ENCODE measurements at places on chromosomes 12 and 14.

- no peak for DNase-seq
These were observed 118.9 kb downstream of the SLC35F4 start for GRCh38 chr14:57747036-57747435.

DNA sequence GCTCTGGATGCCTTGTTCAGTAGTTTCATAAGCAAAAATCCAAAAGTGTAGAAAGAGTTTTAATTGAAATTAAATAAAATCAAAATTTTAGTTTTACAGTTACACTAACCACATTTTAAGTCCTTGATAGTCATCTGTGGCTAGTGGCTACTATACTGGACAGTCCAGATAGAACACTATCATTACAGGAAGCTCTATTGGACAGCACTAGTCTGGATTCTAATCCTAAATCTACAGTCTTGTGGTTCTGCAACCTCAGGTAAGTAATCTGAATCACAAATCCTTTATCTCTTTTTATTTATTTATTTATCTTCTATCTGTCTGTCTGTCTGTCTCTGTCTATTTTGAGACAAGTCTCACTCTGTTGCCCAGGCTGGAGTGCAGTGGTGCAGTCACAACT lies 18.0 kb downstream of the RAP1B start:
- no peak for DNase-seq

GRCh38 chr12:51905471-51906429 lies 1.6 kb upstream of the ACVRL1 start:
- peak; percentile 57 for DNase-seq

GRCh38 chr12:6538420-6539313 lies 4.3 kb downstream of the GAPDH start:
- DNase-seq = peak; percentile 51

- DNase-seq = no peak
These were observed 12.2 kb downstream of the TBX3 start for GRCh38 chr12:114671443-114672411.

DNA sequence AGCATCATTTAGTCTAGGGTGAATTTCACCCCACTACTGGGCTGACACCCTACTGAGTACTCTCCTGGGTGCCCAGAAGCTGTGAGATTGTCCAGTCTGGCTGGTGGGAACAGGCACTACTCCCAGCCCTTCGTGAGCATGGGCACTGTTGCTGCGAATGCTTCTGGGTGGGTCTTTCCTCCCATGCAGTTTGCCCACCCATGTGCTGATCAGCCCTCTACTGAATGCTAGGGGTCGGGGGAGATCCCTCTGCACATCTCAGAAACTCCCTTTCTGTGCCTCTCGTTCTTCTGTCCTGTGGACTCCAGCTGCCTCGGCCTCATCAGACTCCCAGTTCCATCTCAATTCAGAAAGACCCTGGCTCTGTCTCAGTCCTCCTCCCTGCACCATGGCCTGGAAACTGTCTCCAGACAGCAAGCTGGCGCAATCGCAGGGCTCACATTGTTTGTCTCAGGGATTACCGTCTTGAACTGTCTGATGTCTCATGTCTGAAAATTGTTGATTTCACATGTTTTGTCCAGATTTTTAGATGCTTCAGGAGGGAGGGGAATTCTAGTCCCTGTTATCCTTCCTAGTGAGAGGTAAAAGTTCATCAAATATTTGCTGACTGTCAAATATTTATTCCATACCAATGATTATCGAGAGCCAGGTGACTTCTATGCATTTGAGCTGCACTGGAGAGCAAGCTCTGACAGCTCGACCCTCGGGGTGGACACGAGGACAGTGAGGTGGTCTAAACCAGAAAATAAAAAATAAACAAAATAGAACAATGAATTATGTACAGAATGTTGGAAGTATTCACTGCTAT lies 316.6 kb upstream of the RTL1 start:
- no peak for DNase-seq

DNA sequence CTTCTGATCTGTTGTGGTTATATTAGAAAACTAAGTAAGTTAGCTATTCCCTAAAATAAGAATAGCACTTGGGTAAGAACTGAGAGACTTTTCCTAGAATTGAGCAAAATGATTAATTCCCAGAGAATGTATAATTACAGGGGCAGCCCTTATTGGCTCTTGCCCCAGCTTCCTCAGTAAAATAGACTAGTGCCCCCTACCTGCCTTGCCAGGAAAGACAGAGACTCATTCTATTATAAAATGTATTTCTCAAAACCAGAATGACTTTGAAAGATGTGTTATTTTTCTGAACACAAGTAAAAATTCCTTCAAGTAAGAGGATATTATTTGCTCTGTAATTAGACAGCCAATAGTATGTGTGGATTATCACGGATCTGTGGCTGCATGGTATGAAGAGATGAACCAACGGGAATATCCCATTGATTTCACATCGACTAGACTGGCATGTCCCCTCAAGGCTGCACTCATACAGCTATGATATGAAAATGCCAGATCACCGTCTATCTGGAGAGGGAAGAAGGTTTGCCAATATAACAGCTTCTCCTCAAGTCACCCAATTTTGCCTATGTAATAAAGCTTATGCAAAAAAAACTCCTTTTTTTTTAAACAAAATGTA lies 7.4 kb upstream of the GLRX5 start:
- DNase-seq = peak; percentile 84

DNA sequence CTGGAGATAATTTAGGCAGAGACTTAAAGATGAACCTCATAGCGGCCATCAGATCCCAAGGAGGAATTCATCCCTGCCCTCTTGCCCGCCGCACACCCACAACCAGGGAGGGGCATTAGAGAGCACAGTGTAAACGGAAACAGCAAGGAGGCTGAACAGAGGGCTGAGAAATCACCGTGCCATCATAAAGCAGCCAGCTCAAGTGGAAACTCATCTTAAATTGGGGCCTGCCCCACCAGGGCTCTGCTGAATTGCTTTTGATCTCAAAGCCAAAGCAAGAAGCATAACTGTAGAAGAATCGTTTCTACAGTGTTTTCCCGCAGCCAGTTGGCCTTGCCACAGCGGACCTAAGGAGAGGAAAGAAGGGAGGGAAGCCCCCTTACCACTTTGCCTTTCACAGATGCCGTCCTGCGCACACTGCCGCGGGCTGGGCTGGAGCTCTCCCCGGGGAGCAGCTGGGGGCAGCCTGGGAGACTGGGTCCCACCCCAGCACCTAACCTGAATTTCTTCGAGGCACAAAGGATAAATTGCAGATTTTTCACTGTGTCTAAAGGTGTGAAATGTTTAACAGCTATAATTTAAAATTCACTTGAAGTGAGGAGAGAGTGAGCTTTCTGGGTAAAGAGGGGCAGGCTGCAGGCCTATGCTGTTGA lies 51.8 kb upstream of the MMP17 start:
- no peak for DNase-seq

DNA sequence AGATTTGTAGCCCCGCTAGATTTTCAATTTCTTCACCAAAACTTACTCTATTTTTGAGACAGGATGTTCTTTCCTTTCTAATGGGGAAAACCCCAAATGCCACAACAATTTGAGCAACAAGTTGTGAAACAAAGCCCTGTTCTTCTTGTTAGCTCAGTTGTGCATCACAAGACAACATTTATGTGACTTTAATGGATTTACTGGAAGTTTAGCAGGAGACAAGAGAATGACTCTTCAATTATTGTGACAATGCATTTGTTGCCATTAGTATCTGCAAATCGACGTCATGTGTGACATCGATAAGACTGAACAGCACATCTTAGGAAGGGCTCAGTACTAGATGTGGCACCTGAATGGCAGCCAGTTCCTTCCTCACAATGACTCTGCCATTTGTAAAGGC lies 1028.9 kb upstream of the TMEM132C start:
- no peak for DNase-seq

- no peak for DNase-seq
These were observed 179.6 kb downstream of the SLC35F4 start for GRCh38 chr14:57686304-57686703.

- no peak for DNase-seq
These were observed 82.9 kb downstream of the DDX51 start for GRCh38 chr12:132061197-132061596.

- DNase-seq = peak; percentile 21
These were observed 22.7 kb downstream of the BEST3 start for GRCh38 chr12:69676257-69677012.

- no peak for DNase-seq
These were observed 17.2 kb upstream of the BDKRB1 start for GRCh38 chr14:96238676-96239265.

GRCh38 chr14:64812412-64812811 lies 67.3 kb downstream of the SPTB start:
- DNase-seq = no peak

GRCh38 chr12:88450136-88450535 lies 130.1 kb downstream of the KITLG start:
- DNase-seq = peak; percentile 53

DNA sequence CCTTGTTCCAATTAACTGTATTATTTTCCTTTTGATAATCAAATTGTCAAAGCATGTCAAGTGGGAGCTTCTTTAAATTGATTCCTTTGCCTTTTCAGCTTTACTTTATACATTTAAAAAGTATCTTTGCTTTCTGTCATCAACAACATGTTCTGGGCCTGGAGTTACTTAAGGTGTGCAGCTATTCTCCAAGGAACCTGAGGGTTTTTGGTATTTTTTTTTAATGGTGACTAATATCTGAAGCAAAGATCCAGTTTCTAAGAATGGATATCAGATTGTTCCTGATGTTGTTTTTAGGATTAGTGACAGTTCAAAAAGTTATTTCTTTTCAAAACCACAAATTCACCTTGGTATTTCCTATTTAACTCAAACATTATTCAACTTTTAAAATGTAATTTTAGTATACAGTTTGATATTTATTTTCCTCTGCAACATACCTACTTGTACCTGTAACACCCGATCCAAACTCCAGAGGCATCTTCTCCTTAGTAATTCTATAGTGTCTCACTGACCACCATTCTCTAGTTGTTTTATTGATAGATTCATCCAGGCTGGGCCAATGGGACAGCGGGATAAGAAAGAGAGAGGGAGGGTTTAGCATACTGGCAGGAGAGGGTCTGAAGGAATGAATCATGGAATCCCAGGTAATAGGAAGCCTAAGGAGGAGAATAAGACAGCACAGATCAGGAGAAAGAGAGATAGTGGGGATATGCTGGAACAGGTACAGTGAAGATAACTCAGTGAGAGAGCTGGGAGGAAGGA lies 3.1 kb downstream of the CBLN3 start:
- no peak for DNase-seq

- DNase-seq = peak; percentile 73
These were observed 84.7 kb upstream of the MDM1 start for GRCh38 chr12:68416826-68417225.

DNA sequence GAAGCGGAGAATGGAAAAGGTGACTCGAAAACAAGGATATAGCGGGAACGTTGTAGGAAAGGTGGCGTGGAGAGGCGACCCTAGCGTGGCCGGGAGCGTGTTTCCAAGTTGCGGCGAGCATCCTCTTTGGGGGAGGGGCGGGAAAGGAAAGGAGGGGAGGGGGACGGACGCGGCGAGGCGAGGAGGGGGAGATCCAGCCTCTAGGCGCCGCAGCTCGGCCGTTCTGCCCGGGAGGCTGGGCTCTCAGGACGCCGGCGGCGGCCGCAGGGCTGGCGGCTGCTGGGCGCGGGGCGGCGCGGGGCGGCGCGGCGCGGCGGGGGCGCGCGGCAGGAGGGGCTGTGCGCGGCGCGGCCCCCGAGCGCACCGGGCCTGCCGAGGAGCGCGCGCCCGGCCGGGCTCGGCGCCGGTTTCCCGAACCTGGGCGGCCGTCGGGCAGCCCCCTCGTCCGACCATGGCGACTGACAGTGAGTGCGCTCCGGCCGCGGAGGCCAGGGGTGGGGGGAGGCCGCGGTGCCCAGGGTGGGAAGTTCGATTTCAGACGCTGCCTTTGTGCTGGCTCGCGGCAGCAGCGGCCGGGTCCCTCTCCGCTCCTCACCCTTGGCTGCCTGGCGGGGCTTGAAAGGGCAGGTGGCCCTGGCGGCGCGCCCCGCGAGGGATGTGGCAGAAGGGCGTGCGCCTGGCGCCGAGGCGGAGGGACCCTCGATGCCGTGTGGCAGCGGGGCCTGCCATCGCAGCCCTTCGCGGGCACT lies 50.3 kb downstream of the SNAPC1 start:
- DNase-seq = no peak

- DNase-seq = no peak
These were observed 14.2 kb downstream of the STON2 start for GRCh38 chr14:81385886-81386285.

DNA sequence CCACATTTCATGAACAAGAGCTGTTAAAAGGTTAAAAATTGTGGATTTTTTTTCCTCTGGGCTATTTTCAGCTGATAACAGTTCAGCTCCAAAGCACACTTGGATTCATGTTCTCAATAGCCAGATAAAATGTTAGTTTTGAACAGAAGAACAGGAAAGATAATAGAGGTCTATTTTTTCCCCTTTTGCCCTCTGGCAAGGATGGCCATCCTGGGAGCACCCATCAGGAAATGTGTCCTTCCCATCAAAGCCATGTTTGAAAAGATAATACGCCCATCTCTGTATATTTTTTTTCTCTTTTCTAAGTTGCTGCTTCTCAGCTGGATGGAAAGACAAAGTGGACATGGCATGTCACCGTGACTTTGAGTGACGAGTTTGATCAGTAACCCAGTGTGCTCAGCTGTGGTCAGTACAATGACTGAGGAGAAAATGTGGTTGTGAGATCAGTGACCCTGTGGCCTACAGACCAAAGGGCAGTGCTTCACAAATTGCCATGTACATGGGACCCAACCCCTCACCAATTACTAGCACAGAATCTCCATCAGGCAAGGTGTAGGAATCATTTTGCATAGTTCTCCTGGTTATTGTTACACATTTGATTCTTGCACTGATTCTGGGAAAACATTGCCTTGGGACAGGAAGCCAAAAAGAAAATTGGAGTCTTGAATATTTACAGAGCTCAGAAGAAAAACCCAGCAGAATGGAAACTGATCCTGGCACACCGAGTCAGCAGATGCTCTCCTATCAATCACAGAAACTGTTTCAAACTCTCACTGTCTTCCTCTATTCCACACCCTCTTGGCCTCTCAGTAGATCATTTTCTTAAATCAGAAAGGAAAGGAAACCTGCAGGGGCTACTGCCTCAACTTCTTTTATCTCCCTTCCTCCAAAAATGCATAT lies 64.3 kb downstream of the ANO6 start:
- DNase-seq = no peak

GRCh38 chr14:50635141-50635540 lies 33.0 kb downstream of the SAV1 start:
- DNase-seq = peak; percentile 62
